ENCODE measurements at places on chromosomes 11 and 22.

GRCh38 chr11:111162305-111162704, 83.2 kb upstream of the POU2AF2 start:
- DNase-seq, result no peak

DNA sequence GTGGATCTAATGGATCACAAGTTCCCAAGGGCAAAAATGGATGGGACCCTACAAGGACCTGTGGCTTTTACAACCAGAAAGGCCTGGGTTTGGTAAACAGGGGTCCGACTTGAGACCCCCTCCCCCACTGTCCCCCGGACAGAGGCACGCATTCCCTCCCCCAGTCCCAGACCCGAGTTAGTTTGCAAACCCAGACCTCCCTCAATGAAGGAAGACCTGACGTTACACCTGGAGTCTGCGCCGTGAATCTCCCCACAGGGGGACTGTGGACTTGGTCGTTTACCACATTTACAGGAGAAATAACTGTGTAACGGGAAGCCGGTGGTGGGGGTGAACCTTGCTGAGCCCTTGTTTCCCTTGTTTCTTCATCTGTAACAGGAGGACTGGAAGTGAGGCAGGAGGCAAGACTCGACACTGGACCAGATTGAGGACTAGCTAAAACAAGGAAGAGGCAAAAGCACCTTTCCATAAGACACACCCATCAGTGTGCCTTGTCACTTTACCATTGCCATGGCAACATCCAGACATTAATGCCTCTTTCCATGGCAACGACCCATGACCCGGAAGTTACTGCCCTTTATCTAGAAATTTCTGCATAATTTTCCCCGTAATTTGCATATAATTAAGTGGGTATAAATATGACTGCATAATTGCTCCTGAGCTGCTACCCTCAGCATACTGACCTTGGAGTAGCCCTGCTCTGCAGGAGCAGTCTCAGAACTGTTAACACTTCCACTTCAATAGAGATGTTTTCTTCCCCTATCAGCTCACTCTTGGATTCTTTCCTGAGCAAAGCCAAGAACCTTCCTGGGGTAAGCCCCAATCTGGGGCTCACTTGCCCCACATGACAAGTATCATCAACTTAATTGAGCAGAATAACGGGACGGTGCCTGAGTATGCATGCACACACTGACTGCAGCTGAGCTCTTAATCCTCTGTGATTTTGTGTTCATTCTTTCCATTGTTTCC, 25.4 kb downstream of the PDGFB start:
- DNase-seq, result no peak

DNA sequence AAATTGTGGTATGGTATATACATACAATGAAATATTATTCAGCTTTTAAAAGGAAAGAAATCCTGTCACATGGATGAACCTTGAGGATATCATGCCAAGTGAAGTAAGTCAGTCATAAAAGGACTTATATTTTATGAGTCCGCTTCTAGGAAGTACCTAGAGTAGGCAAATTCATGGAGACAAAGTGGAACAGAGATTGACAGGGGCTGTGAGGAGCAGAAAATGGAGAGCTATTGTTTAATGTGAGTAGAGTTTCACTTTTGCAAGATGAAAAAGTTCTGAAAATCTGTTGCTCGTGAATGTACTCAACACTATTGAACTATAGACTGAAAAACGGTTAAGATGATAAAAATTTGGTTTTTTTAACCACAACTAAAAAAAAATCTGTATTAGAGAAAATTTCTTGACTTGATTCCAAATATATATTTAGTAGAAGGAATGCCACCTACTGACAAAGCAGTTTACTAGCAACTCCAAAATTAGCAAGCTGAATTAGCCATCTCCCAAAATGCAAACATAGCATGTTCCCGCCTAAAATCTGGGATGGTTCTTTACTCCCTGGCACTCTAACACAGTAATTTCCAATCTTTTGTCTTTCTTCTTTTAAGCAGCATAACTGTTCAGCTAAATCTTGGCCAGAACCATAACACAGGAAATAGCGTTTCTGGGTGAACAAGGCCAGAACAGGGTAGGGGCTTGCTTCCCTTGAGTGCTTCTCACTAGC, 1.5 kb downstream of the UFD1 start:
- no peak for DNase-seq

- DNase-seq, result no peak
These were observed 1.6 kb downstream of the CBX7 start for GRCh38 chr22:39150848-39151215.

- DNase-seq, result no peak
These were observed 13.8 kb downstream of the TPST2 start for GRCh38 chr22:26576026-26576680.

- no peak for DNase-seq
These were observed 4.8 kb downstream of the BEST1 start for GRCh38 chr11:61954851-61955421.

DNA sequence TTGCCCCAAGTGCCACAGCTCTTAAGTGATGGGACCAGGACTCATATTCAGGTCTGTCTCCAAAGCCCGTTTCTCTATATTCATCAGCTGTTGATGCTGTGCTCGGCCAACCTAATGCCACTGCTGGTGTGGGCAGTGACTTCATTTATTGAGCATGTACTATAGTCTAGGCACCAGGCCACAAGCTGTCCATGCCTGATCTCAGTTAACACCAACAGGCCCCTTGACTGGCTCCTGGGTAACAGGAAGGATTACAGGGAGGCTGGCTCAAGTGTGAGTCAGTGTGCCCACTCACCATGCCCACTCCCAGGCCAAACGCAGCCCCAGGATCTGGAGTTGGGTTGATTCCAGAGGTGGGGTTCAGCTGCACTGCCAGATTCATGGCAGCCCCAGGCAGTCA, 8.6 kb upstream of the CRYBB2 start:
- no peak for DNase-seq

DNA sequence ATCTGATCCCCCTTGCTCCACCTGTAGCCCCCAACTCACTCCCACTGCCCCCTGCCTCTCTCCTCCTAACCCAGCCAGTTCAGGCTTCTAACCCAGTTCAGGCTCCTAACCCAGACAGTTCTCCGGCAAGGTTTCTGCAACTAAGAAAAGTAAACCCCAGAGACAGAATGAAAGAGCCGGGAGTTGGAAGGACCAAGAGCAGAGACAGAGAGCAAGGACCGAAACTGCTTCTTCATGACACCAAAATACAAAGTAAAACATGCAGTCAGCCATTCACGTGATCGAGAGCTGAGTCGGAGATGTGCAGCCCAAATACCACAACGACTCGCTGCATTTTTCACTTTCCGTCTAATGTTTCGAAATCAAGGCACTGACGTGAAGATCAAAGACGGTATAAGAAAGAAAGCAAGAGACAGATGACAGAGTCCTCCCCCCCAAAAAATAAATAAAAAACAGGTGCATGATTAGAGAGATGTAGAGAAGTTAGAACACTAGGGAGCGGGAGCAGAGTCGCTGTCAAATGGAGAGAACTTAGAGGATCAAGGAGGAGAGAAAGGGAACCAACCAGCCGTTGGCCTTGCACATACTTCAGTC, 884 bp downstream of the IL10RA start:
- peak; percentile 78 for DNase-seq

GRCh38 chr11:127622686-127623085, 622.1 kb upstream of the KIRREL3 start:
- no peak for DNase-seq

GRCh38 chr11:64339754-64340408, at the start of gene CCDC88B:
TSS of gene CCDC88B (plus strand) at chr11:64340204. CDS start at chr11:64340267, 63 bp downstream.
- peak; percentile 81 for DNase-seq

- DNase-seq, result no peak
These were observed 38.0 kb downstream of the DCUN1D5 start for GRCh38 chr11:103053997-103054396.

DNA sequence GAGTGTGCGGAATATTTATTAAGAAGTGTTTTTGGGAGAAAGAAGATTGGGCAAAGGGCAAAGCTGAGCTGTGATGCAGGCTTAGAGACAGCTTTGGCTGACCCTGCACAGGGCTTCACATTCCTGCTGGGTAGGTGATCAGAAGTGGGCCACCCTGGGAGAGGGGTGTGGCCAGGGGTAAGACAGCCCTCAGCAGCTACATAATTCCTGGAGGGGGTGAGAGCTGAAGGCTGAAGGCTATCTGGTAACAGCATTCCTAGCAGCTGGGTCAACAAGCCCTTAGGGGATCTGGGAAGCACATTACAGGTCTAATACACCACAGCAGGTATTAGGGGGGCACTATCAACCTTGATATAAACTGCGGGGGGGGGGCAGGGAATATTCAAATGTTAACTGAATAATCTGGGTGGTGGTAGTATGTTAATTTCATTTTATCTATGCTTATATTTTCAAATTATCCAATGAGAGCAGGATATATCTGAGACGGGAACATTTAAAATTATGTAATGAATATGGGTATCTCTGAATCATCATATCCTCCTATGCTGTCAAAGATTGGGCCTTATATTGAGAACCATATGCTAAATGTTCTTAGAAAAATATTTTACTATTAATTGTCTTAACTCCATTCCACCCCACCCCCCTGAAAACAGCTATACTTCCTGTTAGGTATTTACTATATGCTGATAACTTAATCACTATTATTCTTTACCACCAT, 5.9 kb downstream of the OOSP1 start:
- no peak for DNase-seq

DNA sequence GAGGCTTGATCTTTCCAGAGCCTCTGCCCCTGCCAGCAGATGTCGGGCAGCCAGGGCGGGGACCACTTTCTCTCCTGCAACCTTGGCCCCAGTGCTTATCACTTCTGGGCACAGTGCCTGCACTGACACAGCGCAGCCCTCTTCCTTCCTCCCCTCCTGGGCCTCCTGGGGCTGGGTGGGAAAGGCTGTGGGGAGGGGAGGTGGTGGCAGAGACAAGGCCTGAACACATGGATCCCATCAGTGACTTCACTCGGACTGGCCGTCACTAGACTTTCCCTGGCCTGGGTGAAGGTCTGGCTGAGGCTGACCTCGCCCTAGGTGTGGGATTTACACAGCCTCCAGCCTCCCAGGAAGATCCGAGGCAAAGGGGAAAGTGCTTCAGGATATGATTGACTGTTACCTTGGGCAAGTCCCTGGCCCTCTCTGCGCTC, 68.1 kb downstream of the LRRC32 start:
- DNase-seq, result no peak

GRCh38 chr11:75498556-75499255, 27.0 kb downstream of the GDPD5 start:
- DNase-seq, result no peak

GRCh38 chr11:61793829-61794204, 1.1 kb downstream of the FEN1 start:
- no peak for DNase-seq

DNA sequence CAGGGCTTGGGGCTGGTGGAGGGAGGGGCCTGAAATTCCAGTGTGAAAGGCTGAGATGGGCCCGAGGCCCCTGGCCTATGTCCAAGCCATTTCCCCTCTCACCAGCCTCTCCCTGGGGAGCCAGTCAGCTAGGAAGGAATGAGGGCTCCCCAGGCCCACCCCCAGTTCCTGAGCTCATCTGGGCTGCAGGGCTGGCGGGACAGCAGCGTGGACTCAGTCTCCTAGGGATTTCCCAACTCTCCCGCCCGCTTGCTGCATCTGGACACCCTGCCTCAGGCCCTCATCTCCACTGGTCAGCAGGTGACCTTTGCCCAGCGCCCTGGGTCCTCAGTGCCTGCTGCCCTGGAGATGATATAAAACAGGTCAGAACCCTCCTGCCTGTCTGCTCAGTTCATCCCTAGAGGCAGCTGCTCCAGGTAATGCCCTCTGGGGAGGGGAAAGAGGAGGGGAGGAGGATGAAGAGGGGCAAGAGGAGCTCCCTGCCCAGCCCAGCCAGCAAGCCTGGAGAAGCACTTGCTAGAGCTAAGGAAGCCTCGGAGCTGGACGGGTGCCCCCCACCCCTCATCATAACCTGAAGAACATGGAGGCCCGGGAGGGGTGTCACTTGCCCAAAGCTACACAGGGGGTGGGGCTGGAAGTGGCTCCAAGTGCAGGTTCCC, at the start of gene APOC3:
Gene APOC3 (plus strand): TSS at position 383 of the 659 bp plus-strand sequence. CDS start 676 bp downstream, outside the sequence.
- no peak for DNase-seq

GRCh38 chr11:112185883-112186282, 10.6 kb downstream of the BCO2 start:
- no peak for DNase-seq

- DNase-seq, result no peak
These were observed 15.6 kb upstream of the SUSD2 start for GRCh38 chr22:24165673-24166072.

GRCh38 chr22:44661070-44661469, 40.9 kb upstream of the PRR5 start:
- no peak for DNase-seq

DNA sequence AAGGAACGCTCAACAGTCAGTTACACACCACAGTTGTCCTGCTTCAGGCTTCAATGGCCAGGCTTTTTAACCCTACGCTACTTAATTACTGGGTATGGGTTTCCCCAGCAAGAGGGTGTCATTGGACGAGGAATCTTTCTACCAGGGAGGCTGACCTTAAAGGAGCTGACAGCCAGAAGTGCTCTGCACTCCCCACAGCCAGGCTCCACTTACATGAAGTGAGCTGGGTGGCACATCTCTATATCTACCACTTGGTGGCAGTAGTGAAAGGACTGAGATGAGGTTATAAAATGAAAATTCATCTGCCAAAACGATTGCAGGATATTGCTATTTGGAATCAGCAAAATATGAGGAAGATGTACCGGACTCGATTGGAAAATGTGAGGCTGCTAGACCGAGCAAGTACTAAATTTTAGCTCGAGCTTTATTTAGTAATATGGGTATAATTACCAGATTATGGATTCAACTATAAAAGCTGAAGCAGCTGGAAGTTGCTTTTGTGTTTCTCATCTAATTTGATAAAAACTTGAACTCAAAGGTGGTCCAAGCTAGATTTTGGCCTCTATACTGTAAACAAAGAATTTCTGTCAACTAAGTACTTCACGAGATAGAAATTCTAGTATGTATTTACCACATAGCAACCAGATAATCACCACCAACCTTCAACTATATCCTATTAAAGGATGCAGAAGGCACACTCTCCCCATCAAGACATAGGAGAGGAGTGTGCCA, 53.9 kb upstream of the CEP126 start:
- peak; percentile 5 for DNase-seq

DNA sequence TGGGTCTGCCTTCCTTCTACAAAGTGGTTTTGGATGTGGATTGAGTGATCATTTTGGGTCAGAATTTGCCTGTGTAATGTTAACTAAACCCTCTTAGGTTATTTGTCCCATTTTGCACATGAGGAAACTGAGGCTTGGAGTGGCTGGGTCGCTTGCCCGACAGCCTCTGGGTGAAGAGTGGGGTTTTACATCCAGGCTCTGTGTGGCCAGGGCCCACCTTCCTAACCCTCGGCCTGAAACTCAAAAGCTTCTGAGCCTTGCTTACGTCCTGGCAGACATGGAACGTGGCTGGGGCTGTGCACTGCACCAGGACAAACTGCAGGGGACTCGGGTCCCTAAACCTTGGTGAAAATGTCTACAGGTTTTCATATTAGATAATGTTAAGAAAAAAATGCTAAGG, 542.4 kb downstream of the TBC1D22A start:
- DNase-seq, result no peak
